Left hindlimb (tissue), 1 donor: ENCODE measurements at places on chromosomes 5 and 9.

- DNase-seq: no peak
Observed at GRCh38 chr9:21015129-21015815, 16.2 kb downstream of the HACD4 start.

DNA sequence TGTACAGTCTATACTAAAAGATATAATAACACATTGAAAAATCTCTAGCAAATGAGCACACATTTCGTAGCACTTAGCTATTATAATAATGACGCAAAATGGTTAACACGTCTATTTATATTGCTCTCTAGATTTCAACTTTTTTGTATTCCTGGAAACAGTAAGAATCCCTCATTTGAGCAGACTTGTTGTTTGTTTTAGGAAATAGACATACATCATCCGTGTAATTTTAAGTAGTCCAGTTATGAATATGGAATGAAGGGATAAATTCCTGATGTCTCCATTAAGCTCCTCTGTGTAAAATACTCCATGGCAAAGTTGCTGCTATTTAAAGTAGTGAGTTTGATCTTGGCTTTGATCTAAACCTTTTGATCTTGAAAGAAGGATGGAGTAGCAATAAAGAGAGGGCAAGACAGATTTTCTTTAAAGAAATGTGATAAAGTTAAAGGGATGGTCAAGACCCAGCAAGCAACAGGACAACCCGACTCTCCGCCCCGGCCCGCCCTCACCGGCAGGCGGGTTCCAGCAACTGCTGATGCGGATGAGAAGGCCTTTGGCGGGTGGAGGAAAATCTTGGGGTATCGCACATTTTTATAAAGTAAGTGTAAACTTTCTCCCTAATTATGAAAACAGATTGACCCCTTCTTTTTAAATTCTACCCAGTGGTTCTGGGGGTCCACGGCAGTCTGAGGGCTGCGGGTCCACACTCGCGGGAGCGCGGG is 277.4 kb downstream of the AOPEP start:
- peak; percentile 76 for DNase-seq

DNA sequence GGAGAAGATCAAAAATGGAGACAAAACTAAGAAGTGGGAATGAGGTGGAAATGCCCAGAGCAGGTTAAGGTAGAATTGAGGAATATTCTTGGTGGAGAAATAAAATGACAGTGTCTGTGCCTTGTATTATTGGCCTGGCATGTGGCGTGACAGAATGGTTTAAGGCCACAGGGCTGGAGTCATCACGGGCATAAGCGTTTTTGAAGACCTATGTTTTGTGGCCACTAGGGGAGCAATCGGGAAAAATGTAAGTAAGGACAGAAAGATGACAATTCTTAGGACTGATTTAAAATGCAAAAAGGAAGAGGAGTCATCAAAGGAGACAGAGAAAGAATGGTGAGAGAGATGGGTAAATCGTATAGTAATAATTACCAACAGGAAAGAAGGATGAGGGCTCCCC is 72.2 kb upstream of the EPB41L4A start:
- DNase-seq: no peak

DNA sequence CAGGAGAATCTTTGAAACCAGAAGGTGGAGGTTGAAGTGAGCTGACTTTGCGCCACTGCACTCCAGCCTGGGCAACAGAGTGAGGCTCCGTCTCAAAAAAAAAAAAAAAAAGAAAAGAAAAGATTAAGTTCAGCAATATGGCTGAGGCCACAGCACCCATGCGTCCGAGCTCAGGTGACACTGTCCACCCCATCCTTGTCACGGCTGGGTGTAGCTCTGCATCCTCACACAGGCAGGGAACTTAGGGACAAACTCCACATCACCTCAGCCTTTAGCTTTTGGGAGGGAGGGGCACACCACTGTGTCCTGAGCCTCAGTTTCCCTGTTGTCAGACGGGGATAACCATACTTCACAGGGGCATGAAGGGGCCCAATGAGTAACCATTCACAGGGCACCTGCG is 15.5 kb downstream of the FGD3 start:
- DNase-seq: no peak

- DNase-seq: no peak
Observed at GRCh38 chr9:97636903-97637302, 3.3 kb downstream of the NCBP1 start.

GRCh38 chr5:128199104-128199503 is 115.5 kb downstream of the SLC12A2 start:
- DNase-seq: no peak

GRCh38 chr9:69583645-69584234 is 88.4 kb downstream of the APBA1 start:
- DNase-seq: no peak
